Transverse colon (tissue), 4 donors: ENCODE measurements at places on chromosomes 6 and 20. TPM values are rescaled to one million over a fixed set of nuclear protein-coding genes. Genes with fewer than 3 reads are reported as not detected.
A peak's percentile ranks its signal among the peaks of the same experiment; 100 is the strongest.

GRCh38 chr20:21395051-21395665 lies 2.2 kb downstream of the NKX2-4 start:
- no peak overlapping the region for H3K4me3 ChIP-seq
- peaks cover 96% of the 10 kb centered on the region for H3K27me3 ChIP-seq
- no peak overlapping the region for H3K27ac ChIP-seq
- peaks cover 6% of the 10 kb centered on the region for H3K36me3 ChIP-seq

- no peaks in the 10 kb centered on the region for H3K27me3 ChIP-seq
- no peaks in the 10 kb centered on the region for H3K4me1 ChIP-seq
- no peaks in the 10 kb centered on the region for H3K36me3 ChIP-seq
- peak; percentile 19 for DNase-seq
Measured at GRCh38 chr6:34447910-34448309, 18.0 kb upstream of the PACSIN1 start.

Gene INSM1
- 0.60 TPM for total RNA-seq

- no peaks in the 10 kb centered on the region for H3K36me3 ChIP-seq
- no peaks in the 10 kb centered on the region for H3K4me1 ChIP-seq
- DNase-seq: peak; percentile 40
- H3K27ac ChIP-seq: no peak overlapping the region
- H3K4me3 ChIP-seq: no peak overlapping the region
- no peaks in the 10 kb centered on the region for H3K27me3 ChIP-seq
Measured at GRCh38 chr6:37731888-37732287, 34.2 kb upstream of the MDGA1 start.

Gene MCHR2
- total RNA-seq: not detected

- no peaks in the 10 kb centered on the region for H3K27me3 ChIP-seq
- no peaks in the 10 kb centered on the region for H3K36me3 ChIP-seq
- H3K4me1 ChIP-seq: peaks cover 4% of the 10 kb centered on the region
- H3K4me3 ChIP-seq: no peak overlapping the region
- no peak overlapping the region for H3K27ac ChIP-seq
Measured at GRCh38 chr6:169784821-169785340, 33.5 kb downstream of the ERMARD start.

- peak; percentile 82 for DNase-seq
- H3K4me1 ChIP-seq: peaks cover 11% of the 10 kb centered on the region
- H3K4me3 ChIP-seq: peak within 1 kb of the TSS; percentile 18
- H3K27ac ChIP-seq: peak within 1 kb of the TSS; percentile 69
- H3K36me3 ChIP-seq: peaks cover 14% of the 10 kb centered on the region
Measured at GRCh38 chr6:43644940-43645612, at the start of gene RSPH9. TSS of gene RSPH9 (plus strand) at chr6:43645036. CDS start at chr6:43645099, 63 bp downstream.

- H3K36me3 ChIP-seq: no peaks in the 10 kb centered on the region
- H3K27ac ChIP-seq: no peak overlapping the region
- no peak for DNase-seq
- no peaks in the 10 kb centered on the region for H3K4me1 ChIP-seq
- no peaks in the 10 kb centered on the region for H3K27me3 ChIP-seq
Measured at GRCh38 chr20:52419205-52419604, 227.6 kb upstream of the ZFP64 start.

DNA sequence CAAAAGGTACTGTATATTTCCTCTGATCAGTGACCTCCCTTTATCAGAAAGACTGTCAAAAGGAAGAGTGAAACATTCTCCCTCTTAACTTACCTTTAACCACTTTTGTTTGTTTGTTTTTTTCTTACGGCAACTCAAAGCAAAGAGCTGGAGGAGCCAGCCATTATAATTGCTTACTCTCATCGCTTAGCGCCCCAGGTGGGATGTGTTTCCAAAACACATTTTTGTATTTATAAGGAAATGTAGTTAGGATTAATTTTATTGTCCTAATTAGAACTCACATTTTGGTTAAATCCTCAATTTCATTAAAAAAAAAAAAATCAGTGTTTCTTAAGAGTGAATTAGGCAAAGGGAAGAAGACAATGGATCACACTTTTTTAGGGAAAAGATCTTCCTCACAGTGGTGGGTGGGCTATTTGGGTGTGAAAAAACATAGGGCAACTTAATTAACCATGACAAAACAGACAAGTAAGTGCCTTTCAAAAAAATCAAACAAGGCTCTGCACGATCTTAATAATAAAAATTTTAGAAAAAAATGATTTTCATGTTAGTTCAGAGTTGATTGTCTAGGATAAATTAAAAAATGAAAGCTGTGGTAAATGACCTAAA lies 1.2 kb upstream of the PHACTR2 start:
- no peak overlapping the region for H3K4me3 ChIP-seq
- H3K27me3 ChIP-seq: no peaks in the 10 kb centered on the region
- no peaks in the 10 kb centered on the region for H3K36me3 ChIP-seq

Gene GJA10
- not detected for total RNA-seq

DNA sequence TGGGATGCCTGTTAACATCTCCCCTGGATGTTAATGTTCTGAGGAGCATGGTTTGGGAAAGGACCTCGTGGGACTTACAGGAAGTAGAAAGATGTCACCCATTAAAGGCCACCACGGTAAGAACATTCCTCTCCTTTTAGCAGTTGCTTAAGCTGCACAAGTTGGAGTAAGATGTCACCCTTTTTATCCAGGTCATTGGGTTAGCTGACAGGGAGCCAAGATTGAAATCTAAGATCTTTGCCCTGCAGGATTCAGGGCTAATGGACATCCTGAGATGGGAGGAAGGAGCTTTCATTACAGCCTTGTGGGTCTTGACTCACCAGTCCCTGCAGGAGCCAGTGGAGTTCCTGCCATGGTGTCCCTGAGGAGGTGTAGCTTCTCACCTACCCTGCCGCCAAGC lies 22.1 kb downstream of the PABPC1L start:
- no peak overlapping the region for H3K27ac ChIP-seq
- H3K4me3 ChIP-seq: no peak overlapping the region
- no peaks in the 10 kb centered on the region for H3K27me3 ChIP-seq
- no peaks in the 10 kb centered on the region for H3K36me3 ChIP-seq
- no peak for DNase-seq
